ENCODE measurements at places on chromosomes 4 and X.

DNA sequence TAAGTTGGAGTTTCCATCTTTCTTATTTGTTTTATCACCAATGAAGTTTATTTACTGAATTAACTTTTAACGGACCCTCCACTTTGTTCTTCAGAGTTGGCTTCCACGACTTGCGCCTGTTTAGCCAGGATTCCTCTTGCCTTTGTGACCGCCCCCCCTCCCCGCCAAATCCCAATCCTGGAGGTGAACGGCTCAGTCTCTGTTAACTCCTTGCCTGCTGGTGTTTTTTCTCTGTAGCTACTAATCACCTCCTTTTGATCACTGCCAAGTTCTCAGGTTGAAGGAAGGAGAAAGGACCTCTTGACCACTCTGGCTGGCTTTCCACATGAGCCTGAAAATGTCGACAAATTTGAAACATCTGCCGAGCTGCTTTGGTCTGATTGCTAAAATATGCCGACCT lies 46.8 kb upstream of the BCOR start:
- DNase-seq, result no peak

- no peak for DNase-seq
Observed at GRCh38 chrX:108537005-108537404, 97.4 kb downstream of the COL4A5 start.

DNA sequence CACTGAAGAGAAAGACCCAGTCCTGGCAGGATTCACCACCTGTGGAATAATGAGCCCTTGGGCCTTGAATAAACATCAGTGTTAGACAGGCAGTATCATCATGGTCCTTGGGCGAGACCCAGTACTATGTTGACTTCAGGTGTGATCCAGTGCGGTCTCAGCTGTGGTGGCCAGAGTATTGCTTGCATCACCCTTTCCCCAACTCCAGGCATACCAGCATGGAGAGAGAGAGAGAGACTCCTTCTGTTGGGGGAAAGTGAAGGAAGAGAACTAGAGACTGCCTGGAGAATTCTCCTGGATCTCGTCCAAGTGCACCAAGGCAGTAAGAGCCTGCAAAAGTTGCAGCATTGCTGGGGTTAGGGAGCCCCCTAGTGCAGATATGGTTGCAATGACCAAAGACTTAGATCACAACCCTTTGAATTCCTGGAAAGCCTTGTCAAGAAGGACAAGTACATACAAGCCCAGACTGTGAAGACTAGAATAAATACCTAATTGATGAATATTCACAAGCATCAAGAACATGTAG lies 61.1 kb upstream of the VAMP7 start:
- DNase-seq, result peak; percentile 1

DNA sequence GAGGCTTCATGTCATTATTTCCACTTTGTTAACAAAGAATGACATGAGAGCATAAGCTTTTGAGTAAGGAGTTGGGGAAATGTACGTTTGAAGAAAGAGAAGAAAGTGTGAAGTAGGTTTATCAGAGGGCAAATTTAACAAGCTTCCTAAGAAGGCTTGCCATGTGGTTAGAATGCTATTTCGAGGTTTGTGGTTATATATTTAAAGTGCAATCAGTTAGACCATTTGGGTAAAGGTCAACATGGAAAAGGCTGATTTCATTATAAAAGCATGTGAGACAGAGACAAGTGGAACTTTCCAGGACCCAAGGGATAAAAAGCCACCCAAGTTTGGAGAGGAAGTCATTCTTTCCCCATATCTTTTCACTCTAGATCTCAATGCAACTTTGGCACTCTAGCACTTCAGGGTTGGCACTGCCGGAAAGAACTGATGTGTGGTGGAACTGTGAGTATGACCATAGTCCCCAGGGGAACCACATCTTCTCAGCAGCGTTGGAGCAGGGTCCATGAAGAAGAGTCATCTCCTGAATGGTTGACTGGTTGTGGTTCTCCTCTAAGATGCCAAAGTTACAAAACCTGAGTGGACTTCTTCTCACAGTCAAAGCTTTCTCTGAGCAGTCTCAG lies 529.9 kb downstream of the MID1IP1 start:
- no peak for DNase-seq

DNA sequence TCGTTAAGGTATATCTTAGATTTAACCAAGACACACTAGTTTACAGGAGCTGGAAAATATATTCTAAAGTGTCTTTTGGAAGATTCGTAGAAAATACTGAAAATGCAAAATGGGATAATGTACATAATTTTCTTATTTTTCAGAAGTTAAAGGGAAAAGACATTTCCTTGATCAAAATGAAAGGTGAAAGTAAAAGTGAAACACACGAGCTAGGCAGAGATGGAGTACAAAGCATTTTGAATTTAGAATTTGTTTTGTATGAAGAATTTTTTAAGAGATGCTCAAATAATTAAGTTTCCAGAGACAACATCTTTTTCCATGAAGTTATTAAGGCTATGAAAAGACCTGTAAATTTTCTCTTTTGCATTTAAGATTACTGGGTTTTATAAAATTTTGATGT lies 2192.6 kb upstream of the AGA start:
- DNase-seq, result no peak

DNA sequence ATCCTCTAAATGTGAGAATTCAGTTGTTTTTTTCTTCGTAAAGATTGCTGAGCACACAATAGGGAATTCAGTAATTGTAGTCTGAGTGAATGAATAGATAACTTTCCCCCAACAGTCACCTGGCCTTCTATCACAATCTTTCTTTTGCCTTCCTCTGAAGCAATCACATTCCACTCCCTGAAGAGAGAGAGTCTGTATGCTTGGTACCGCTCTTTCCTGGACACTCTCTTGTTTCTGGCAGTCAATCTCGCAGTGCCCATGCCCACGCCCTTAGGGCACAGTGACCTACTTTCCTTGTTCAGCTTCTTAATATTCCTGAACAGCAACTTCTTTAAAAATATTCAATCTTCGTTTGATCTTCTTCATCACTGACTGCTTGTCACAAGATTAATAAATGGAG lies 255.9 kb downstream of the ADAMTS3 start:
- DNase-seq, result no peak

- DNase-seq, result peak; percentile 23
Observed at GRCh38 chr4:123986268-123986798, 589.7 kb downstream of the SPRY1 start.

GRCh38 chrX:48021026-48021900 lies 14.5 kb downstream of the SPACA5 start:
- DNase-seq, result peak; percentile 90

- no peak for DNase-seq
Observed at GRCh38 chr4:187617113-187617512, 378.5 kb upstream of the ZFP42 start.

GRCh38 chr4:41882625-41883347 lies 52.4 kb upstream of the TMEM33 start:
- DNase-seq, result peak; percentile 66

DNA sequence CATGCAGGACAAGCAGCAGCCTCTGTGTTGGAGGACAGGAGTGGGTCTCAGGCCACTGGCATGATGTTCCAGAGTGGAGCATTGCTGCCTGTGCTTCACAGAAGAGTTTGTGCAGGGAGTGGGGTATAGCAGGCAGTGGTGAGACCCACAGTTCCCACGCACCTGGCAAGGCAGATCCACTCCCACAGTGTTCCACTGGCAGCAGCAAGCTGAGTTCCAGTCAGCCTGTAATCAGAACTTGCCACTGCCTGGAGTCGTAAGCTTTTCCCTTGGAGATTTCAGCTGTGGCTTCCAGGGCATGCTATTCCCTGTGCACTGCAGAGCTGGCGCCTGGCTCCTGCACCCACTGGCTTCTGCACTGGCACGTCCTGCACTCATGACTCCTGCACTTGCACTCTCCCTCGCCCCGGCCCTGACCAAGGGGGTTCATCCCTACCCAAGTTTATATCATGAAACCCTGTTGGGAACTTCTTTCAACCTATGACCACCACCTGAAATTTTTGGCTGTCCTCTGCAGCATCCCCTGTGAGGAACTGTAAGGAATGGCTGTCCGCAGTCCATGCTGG lies 1144.3 kb downstream of the RAPGEF2 start:
- no peak for DNase-seq

DNA sequence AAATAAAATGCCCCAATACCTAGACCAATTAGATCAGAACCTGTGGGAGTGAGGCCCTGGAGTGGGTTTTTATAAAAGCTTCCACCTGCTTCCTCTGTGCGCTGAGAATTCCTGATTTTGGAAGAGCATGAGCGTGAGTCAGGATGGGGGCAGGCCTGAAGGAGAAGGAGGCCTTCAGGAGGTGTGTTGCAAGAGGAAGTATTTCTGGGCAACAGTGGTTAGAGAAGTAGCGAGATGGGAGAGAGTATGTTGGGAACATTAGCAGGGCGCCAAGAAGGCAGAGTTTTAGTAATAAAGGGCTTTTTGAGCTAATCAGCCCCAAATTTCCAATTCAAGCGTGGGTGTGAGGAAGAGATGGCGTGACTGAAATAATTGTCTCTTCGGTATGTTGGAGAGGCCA lies 349.8 kb downstream of the UNC5C start:
- no peak for DNase-seq

GRCh38 chr4:48698029-48698971 lies 81.8 kb downstream of the FRYL start:
- DNase-seq, result no peak

DNA sequence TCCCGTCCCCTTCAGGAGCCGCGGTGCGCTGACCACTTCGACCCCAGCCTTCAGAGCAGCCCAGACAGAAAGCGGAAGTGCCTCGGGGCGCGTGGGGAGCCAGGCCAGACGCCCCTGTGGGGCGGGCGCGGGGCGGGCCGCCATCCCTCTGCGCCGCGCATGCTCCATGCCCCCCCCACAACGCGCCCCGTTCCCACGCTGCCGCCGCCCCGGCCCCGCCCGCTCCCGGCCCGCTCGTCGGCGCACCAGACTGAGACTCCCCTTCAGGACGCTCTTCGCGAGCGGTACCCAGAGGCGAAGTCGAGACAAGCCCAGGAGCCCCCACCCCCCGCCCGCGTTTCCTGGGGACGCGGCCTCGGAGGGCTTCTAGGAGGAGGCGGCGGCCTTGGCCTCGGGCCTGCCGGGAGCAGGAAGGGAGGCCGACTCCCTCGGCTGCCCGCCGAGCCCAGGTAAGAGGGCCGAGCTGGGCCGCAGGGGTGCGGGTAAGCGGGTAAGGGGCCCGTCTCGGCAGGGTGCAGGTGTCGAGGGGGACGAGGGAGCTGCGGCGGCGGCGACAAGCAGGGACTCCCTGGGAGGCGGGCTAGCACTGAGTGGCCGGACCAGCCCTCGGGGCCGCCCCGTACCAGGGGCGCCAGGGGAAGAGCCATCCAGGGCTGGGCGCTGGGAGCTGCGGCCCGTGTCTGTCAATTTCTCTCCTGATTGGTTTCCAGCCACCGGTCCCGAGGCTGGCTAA lies at the start of gene ZFP92:
TSS of gene ZFP92 (plus strand) at position 218 of the 733 bp plus-strand sequence. CDS start 6,851 bp downstream, outside the sequence.
- peak; percentile 40 for DNase-seq

DNA sequence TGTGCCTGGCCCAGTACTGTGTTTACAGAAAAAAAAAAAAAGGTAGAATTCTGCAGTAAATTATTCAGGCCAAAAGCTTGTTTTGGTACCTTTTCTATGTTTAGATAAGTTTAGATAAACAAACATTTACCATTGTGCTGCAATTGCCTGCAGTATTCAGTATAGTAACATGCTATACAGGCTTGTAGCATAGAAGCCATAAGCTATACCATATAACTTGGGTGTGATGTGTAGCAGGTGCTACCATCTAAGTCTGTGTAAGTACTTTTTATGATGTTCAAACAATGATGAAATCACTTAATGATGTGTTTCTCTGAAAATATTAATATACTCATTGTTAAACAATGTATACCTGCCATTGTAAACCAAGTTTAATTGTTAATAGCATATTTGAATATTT lies 241.6 kb upstream of the HS3ST1 start:
- no peak for DNase-seq

GRCh38 chr4:159856451-159856850 lies 753.6 kb downstream of the RAPGEF2 start:
- no peak for DNase-seq

GRCh38 chr4:168830777-168831512 lies 179.1 kb downstream of the CBR4 start:
- DNase-seq, result no peak

DNA sequence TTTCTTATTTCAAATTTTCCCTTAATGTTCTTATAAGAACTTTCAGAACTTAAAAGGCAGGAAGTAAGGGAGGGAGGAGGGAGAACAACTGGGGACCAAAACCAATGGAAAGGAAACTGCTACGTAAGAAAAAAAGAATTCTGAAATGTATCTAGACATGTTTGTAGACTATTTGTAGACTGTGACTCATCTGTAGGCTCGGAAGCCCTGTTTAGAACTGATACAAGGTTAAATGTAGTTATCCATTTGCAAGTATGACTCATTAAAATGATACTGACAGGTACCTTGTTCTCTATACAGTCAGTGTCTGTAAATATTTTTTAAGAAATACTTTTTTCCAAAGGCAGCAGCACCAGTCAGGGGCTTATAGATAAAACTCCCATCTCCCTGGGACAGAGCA lies 202.0 kb downstream of the DHX15 start:
- DNase-seq, result no peak

Data from right kidney (tissue), 9 donors.